ENCODE measurements at places on chromosomes 3 and 15.

- no peak for DNase-seq
Measured at GRCh38 chr3:66692042-66692765, 191.4 kb upstream of the LRIG1 start.

DNA sequence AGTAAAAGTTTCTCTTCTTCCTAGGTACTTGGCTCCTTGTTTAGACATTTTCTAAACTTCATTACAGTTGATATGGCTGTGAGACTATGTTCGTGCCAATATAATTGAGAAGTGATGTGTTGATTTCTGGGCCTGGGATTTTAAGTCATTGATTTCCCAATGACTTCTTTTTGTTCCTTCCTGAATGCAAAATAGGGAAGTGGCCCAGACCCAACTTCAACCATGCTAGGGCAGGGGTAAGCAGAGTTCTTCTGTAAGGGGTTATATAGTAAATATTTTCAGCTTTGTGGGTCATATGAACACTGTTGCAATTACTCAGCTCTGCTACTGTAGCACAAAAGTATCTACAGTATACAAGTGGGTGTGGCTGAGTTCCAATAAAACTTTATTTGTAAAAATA is 320.1 kb upstream of the WNT5A start:
- no peak for DNase-seq

DNA sequence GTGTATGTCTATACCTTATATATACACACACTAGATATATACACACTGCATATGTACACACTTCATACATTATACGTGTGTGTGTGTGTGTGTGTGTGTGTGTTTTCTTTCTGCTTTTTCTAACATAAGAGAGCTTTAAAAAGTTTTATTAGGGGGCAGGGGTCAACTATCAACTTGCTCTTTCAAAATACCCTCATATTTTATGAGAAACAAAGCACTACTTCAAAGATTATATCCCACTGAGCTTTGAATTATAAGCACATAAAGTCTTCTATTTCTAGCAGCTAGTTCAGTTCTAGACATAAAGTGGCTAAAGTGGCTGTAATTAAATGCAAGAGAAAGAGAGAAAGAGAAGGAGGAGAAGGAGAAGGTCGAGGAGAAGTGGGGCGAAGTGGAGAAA is 1361.3 kb downstream of the ZPLD1 start:
- DNase-seq, result no peak

GRCh38 chr3:4772171-4772804 is 206.9 kb upstream of the BHLHE40 start:
- peak; percentile 96 for DNase-seq

DNA sequence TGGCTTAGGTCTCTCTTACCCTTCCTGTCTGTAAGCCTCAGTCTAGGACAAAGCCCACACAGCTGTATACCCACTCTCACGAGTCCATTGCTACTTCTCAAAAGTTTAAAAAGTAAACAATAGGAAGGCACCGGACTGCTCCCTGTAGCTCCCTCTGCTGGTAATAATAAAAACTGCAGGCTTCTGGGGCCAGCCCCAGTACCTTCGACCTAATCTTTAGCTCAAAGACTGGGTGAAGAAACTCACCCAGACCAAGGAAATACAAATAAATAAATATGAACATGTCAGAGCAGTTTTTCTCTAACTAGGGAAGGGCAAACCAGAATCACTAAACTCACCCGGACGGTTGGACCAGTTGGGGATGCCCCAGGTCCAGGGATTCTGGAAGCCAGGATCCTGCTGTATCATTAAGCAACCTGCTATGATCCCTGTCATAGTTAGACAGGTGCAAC is 5.0 kb downstream of the FAM219B start:
- no peak for DNase-seq

- no peak for DNase-seq
Measured at GRCh38 chr3:66904831-66905493, 93.1 kb upstream of the KBTBD8 start.

GRCh38 chr3:38030126-38031021 is 932 bp upstream of the PLCD1 start:
- DNase-seq, result no peak

- no peak for DNase-seq
Measured at GRCh38 chr3:191342411-191342810, 12.1 kb upstream of the UTS2B start.

- DNase-seq, result no peak
Measured at GRCh38 chr15:86610038-86610437, 530.4 kb downstream of the AGBL1 start.

GRCh38 chr3:77313843-77314242 is 273.9 kb downstream of the ROBO2 start:
- DNase-seq, result no peak

GRCh38 chr3:182244222-182244971 is 532.7 kb downstream of the SOX2 start:
- no peak for DNase-seq

DNA sequence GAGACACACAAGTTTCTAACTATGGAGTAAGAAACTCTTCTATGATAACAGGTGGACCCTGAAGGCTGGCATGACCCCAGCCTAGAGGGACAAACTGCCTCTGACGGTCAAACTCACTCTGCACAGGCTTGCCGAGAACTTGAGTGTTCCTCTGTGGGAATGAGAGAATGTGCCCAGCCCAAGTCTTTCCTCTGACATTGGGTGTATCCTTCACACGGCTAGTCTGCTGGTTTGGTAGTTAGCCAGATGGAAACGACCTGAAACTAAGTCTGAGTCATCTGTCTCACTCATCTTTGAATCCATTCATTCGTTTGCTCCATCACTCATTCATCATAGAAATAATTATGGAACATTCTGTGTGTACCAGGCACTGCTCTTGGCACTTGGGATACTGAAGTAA is 198.4 kb downstream of the ATP10A start:
- DNase-seq, result no peak

DNA sequence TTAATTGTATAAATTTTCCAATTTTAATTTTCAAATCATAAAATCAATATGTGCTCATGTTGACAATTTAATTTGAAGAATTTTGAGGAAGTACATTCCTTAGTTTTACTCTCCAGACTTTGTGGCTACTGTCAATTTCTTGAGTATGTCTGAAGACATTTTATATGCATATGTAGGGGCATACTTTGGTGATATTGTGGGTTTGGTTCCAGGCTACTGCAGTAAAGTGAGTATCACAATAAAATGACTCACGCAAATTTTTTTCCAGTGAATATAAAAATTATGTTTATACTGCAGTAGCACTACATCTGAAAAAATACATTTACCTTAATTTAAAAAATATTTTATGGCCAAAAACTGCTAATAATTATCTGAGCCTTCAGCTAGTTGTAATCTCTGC is 123.2 kb upstream of the PLCL2 start:
- DNase-seq, result no peak

GRCh38 chr3:187798531-187799530 is 53.6 kb upstream of the BCL6 start:
- no peak for DNase-seq

DNA sequence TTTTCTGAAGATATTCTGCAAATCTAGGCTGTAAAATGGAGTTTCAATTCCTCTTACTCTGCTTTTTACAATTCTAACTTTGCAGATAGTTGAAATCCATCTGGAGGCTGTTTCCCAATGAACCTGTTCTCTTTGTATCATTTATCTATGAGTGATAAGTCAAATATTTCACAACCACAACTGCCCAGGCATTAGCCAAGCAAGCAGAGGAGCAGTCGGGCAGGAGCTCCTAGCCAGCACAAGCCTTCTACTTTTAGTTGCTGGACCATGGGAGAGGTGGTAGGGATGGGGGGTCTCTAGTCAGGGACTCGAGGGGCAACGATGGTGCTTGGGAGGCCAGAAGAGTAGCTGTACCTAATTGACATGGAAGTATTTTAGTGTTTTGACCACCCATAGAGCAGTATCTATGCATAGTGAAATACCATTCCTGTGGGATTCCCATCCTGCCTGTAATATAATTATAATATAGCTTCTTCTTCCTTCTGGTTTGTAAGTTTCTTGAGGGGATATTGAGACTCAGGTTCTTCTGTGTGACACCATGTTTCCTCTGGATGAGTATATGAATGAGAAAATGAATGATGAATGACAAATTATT is 353.5 kb upstream of the IL12A start:
- DNase-seq, result no peak

DNA sequence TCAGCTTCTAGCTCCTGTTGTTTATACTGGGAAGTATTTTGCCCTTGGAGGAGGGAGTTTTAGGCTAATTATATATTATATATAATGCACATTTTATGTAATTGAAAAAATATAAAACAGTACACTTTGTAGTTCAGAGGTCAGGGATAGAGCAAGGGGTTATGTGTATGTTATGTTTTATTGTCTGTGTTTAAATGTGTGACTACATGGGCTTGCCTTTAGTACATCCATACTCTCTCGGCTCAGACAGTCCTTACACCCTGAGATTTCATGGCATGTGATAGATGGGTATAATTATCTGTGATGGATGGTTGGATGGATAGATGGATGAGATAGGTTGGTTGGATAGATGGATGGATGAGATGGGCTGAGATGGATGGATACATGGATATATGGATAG is 17.4 kb upstream of the ST3GAL6 start:
- no peak for DNase-seq

DNA sequence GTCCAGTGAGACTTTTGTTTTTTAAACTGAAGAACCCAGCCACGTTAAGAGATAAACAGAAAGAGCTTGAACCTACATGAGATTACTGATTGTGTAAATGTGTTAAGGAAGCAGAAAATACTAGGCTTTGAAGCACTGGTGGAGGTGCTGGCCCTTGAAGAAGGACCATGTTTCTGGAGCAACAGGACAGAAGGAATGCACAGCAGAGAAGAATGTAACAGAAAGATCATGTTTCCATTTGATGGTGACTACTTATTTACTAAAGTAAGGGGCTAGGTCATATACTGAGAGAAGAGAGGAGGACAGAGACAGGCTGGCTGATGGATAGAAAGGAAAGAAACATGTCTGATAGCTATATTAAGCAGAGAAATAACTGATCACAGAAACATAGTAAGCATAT is 88.8 kb downstream of the CLASP2 start:
- DNase-seq, result no peak

GRCh38 chr3:54670201-54671000 is 257.5 kb downstream of the LRTM1 start:
- DNase-seq, result no peak

DNA sequence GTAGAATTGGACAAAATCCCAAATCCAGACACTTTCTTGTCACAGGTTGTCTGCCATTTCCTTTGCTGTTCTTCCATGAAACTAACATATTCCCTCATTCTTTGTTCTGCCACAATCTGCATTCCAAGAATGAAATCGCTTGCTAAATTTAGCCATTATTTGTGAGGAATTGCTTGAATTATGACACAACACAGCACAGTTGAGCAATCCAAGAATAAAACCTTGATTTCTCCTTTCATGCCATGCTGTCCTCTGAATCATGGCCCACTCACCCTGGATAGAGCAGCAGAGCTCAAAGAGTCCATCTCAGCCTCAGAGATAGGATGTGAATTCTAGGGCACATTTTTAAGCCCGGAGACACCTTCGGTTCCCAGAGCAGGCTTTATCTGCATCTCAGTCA is 35.2 kb upstream of the GREM1 start:
- DNase-seq, result no peak

- DNase-seq, result no peak
Measured at GRCh38 chr15:39788800-39789565, 6.3 kb upstream of the FSIP1 start.

GRCh38 chr3:129467932-129468331 is 27.9 kb downstream of the IFT122 start:
- no peak for DNase-seq

DNA sequence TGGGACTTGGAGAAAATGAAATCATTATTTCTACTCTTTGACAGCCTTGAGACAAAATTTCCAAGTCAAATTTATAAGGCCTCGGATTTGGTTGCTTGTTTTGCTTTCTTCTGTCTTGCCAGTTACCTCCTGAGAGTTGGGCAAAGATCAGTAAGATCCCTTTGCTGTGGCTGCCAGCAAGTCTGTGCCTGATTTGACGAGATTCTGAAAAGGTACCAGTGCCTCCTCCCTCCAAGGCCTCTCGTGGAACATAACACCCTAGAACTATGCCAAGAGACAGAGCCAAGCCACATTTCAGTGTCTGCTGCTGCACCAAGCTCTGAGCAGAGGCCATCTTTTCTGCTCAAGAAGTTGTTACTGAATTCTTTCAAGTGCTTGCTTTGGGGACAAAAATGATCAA is 61.0 kb downstream of the GTPBP8 start:
- no peak for DNase-seq

- no peak for DNase-seq
Measured at GRCh38 chr3:134430950-134431445, 54.8 kb downstream of the ANAPC13 start.

- DNase-seq, result peak; percentile 41
Measured at GRCh38 chr3:14503706-14504065, 36.5 kb downstream of the GRIP2 start.

GRCh38 chr15:29925227-29926082 is 103.2 kb upstream of the TJP1 start:
- peak; percentile 89 for DNase-seq

DNA sequence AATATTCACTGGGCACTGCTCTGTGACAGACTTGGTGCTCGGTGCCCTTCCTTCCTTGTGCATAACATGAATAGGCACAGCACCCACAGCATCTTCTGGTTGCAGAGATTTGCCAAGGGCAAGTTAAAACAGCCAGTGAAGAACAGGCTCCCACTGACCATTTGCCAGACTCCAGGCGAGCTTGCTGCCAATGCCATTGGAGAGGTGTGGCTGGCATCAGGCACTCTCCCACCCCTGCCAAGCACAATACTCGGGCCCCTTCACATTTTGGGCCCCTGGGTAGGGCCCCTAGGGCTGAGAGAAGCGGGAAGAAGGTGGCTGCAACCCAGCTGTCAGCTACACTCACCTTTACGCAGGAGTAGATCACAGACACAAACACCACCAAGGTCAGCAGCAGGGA is 112.1 kb downstream of the SEC22A start:
- no peak for DNase-seq

DNA sequence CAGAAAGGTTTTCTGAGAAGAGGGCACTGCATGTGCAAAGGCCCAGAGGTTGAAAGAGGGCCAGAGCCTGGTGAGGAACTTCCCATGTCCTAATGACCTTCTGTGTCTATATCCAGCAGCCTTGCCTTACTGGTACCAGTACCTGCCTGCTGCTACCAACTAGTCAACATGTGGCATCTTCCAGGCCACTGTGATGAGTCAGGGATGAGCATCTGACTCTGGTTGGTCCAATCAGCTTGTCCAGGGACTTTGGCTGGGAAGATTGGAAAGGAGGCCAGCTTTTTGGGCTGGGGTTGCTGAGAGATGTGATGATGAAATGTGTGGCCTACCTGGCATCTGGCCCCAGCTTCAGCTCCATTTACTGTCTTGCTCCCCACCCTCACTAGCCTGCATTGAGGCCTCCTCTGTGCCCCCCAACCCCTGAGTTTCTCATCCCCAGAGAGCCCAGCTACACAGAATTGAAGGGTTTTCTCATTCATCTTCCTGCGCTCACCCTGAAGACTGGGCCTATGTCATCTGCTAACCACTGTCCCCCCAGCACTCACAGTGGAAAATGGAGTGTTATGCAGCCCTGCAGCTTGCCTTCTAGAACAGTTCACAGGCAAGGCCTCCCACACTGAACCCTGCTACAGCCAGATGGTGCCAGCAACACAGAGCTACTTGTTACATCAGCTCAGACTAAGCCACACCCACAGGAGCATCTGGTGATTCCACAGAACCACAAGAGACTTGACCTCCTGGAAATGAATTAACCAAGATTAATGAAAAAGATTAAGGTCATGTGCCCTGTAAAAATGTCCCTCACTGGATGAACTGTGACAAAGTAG is 1.3 kb upstream of the TWF2 start:
- peak; percentile 88 for DNase-seq
